CD14-positive monocyte (primary cell): ENCODE measurements at places on chromosomes 3 and 15.

DNA sequence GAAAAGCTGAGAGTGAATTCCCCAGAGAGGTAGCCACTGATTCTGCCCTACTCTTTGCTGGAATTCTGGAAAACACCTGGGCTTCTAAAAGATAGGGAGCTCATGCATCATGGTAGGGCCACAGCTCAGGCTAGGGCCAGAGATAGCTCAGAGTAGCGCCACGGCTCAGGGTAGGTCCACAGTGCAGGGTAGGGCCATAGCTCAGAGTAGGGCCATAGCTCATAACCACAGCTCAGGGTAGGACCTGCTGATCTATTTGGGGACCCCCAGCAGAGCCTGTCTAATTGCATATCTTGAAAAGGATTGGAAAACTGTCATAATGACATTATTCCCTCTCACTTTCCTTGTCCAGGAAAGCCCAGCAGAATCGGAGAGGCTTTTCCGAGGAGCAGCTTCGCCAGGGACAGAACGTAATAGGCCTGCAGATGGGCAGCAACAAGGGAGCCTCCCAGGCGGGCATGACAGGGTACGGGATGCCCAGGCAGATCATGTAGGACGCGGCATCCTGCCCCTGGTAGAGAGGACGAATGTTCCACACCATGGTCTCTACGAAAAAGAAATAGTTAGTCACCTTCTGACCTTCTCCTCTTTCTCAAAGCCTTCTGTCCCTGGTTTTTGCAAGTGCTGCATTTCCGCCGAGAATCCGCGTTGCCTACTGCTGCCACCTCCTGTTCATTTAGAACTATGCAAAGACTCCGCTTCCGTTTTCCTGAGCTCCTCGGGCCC lies 14.5 kb downstream of the TAGLN3 start:
- DNase-seq: peak; percentile 49

DNA sequence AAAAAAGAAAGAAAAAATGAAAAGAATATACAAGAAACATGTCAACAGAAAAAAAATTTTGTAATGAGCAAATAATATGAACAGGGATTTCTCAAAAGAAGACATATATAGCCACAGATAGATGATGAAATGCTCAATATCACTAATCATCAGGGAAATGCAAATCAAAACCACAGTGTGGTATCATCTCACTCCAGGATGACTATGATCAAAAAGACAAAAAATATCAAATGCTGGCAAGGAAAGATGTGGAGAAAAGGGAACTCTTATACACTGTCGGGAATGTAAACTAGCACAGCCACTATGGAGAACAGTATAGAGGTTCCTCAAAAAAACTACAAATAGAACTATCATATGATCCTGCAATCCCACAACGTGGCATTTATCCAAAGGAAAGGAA lies 94.1 kb downstream of the C3orf70 start:
- DNase-seq: no peak

GRCh38 chr3:71854706-71855105 lies 69.8 kb upstream of the PROK2 start:
- DNase-seq: no peak

- DNase-seq: no peak
These were observed 2.8 kb upstream of the MCTP2 start for GRCh38 chr15:94228611-94229010.

GRCh38 chr15:86382341-86382740 lies 302.7 kb downstream of the AGBL1 start:
- no peak for DNase-seq
